Mesothelial cell of epicardium (in vitro differentiated cells): ENCODE measurements at places on chromosomes 6 and 20. TPM values are rescaled to one million over a fixed set of nuclear protein-coding genes. Genes with fewer than 3 reads are reported as not detected.

DNA sequence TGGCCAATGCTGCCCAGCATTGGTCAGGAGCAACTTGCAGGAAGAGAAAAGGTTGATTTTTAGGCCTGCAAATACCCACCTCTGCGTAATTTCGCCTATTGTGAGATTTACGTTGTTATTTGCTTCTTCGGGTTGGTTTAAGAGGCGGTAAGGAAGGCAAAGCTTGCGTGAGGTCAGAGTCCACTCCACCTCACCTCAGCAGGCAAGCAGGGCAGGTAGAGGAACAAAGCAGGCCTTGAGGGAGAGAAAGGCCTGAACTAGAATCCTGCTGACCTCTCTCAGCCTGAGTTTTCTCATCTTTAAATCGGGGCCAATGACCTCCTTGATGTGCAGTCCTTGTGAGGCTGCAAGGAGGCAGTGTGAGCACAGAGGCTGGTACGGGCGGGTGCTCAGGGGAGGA, 239.1 kb downstream of the CDC5L start:
- H3K4me1 ChIP-seq, result peaks cover 35% of the 10 kb centered on the region
- no peak overlapping the region for H3K27ac ChIP-seq
- no peak overlapping the region for H3K4me3 ChIP-seq
- no peak for DNase-seq
- H3K27me3 ChIP-seq, result peaks cover 6% of the 10 kb centered on the region
- no peaks in the 10 kb centered on the region for H3K36me3 ChIP-seq

DNA sequence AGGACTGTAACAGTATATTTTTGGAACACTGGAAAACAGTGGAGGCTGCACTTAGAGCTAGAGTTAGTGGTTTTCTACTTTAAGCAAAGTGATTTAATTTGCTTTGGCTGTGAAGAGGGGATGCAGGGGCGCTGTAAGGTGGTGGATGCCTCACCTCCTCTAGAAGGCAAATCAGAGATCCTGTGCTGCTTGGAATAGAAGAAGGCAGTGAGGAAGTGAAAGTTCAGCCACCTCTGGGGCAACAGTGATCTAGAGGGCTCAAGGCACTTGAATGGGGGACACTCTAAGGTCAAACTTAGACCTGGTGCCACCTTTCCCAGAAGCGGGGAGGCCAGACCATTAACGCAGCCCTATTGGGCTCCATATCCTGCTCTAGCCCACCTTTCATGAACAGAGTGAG, 19.0 kb upstream of the SNRPB2 start:
- no peak overlapping the region for H3K27ac ChIP-seq
- peaks cover 37% of the 10 kb centered on the region for H3K4me1 ChIP-seq
- peaks cover 1% of the 10 kb centered on the region for H3K36me3 ChIP-seq
- H3K4me3 ChIP-seq, result no peak overlapping the region
- no peak for DNase-seq

- H3K27ac ChIP-seq, result no peak overlapping the region
- DNase-seq, result no peak
- peaks cover 4% of the 10 kb centered on the region for H3K4me1 ChIP-seq
- peaks cover 18% of the 10 kb centered on the region for H3K36me3 ChIP-seq
- H3K27me3 ChIP-seq, result no peaks in the 10 kb centered on the region
Measured at GRCh38 chr6:90003941-90004340, 109.7 kb downstream of the GJA10 start.

DNA sequence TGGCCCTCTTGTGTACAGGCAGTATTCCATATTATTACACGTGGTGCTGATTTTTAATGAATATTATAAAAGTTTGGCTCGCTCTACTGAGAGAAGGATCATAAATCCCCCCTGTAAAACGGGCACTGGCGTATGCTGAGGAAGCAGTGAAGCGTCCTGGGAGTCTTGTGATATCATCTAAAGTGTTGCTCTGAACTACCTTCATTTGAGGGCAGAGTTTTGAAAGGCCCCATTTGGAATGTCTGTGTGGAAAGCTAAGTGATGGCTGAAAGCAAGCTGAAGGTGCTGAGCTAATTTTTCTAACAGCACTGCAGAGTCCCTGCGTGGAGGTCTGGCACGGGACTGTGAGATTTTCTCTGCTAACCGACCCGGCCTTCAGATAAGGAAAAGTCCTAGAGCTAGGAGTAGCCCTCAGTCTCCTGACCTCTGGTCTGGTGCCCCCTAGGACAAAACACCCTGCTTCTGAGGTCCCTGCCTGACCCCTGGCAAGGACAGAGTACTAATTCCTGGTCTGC, 1.3 kb upstream of the BACH2 start:
- no peaks in the 10 kb centered on the region for H3K36me3 ChIP-seq
- peak overlapping the region; percentile 87 for H3K27ac ChIP-seq
- H3K4me3 ChIP-seq, result peak overlapping the region; percentile 67
- no peak for DNase-seq
- peaks cover 7% of the 10 kb centered on the region for H3K27me3 ChIP-seq

GRCh38 chr20:58069796-58070663, 158.4 kb downstream of the ANKRD60 start:
- H3K27ac ChIP-seq, result no peak overlapping the region
- DNase-seq, result peak; percentile 11
- peaks cover 70% of the 10 kb centered on the region for H3K27me3 ChIP-seq

DNA sequence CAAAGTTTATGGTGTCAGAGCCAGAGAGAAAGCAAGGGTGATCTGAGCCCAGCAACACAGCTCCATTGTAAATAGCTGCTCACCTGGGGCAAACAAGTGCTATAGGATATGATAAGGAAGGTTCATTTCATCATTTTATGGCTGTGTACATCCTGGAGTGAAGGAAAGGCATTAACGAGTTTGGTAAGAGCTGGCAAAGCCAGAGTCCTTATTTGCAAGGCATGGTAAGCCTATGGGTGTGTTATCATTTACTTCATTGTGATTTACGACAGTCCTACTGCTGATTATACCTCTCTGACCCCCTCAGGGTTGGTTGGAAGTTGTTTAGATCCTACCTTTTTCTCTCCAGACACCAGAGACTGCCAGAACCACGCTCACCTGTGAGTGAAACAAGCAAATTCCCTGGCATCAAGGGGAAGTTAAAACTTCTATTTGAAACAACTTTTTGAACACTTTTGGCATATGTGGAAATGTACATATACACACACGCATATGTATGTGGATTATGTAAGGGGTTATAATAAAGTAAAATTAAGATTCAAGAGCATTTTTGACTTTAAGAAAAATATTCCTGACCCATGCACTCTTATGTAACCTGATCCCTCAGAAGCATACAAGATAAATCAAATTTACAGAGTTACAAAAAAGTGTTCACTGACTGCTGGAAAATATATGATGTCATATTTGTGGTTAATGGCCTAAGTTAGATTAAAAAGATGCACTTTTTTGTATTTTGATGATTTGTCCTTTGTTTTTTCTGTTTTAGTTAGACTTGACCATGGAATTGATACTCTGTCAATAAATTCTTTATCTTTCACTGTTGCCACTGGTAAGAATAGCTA, 40.4 kb upstream of the EDN1 start:
- H3K27ac ChIP-seq, result no peak overlapping the region
- H3K4me3 ChIP-seq, result no peak overlapping the region
- no peak for DNase-seq
- peaks cover 3% of the 10 kb centered on the region for H3K27me3 ChIP-seq

DNA sequence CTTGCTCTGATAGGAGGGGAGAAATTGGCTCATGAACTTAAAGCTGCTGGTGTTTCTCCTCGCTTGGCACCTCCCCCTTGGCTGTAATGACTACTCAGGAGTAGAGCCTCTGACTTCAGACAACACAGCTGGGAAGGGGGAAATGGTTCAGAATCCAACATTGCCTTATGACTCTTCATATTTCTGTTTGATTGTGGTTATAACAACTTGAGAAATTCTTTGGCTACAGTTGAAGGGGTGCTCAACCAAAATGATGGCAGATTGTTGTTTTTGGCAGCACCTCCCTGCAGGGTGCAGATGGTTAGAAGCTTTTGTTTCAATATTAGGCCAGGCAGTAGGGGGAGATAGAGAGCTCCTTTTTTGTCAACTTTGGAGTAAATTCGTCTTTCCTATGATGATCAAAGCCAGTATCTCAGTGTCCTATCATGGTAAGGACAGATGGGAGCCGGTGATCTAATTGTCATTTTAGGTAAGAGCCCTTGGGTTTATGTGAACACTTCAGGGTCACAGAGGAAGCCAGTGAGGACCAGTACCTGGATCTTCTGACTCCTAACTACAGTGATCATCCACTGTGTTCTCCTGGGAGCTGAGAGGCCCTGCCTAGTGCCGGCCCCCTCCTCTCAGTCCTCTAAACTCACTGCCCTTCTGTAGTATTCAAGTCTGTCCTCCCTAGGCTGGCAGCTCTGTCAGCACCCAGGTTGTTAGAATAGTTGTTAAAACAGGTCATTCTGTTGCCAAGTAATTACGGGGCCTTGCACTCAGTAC, 39.9 kb downstream of the RPRD1B start:
- H3K4me1 ChIP-seq, result peaks cover 29% of the 10 kb centered on the region
- peak overlapping the region; percentile 62 for H3K27ac ChIP-seq
- H3K36me3 ChIP-seq, result peaks cover 42% of the 10 kb centered on the region
- no peak overlapping the region for H3K4me3 ChIP-seq
- DNase-seq, result no peak

GRCh38 chr6:13908955-13909381, 15.8 kb upstream of the RNF182 start:
- peaks cover 6% of the 10 kb centered on the region for H3K4me1 ChIP-seq
- no peak overlapping the region for H3K27ac ChIP-seq
- peaks cover 19% of the 10 kb centered on the region for H3K27me3 ChIP-seq
- DNase-seq, result peak; percentile 27
- no peaks in the 10 kb centered on the region for H3K36me3 ChIP-seq

- no peaks in the 10 kb centered on the region for H3K36me3 ChIP-seq
- H3K27ac ChIP-seq, result no peak overlapping the region
- no peak for DNase-seq
- no peak overlapping the region for H3K4me3 ChIP-seq
- H3K27me3 ChIP-seq, result peaks cover 39% of the 10 kb centered on the region
Measured at GRCh38 chr20:46119028-46119546, 973 bp downstream of the CD40 start.

DNA sequence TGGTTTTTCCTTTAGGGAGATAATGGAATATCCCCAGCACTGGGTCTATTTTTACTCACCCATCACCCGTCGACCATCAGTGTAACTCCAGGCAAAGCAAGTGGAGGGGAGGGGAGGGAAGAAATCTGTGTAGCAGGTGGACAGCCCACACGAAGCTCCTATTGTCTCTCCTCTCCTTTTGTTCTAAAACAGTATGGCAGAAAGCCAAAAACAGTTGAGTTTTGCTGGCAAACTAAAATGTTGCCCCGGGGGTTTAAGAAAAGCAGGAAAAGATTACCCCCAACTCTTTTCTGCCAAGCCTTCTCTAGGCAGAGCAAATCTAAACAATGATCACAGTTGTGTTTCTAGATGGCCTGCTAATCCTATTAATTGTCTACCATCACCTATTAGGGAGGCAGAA, 89.7 kb downstream of the PREP start:
- H3K4me3 ChIP-seq, result no peak overlapping the region
- peaks cover 3% of the 10 kb centered on the region for H3K4me1 ChIP-seq
- peaks cover 34% of the 10 kb centered on the region for H3K36me3 ChIP-seq
- no peaks in the 10 kb centered on the region for H3K27me3 ChIP-seq
- no peak for DNase-seq
- H3K27ac ChIP-seq, result no peak overlapping the region

DNA sequence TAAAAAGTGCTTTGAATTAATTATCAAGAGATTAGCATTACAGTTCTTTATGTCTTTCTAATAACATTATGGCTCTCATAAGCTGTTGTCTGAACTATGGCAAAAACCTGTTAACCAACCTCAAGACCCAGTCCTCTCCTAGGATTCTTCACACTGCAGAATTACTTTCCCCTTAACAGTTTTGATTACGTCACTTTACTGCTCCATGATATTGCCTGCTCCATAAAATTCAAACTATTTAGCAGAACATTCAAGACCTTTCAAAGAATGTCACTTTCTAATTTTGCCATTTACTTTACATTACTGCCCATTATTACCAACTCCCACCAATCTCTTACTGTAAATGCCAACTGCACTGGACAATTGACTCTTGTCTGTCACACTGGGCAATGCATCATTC, 843.5 kb downstream of the PHF3 start:
- no peak for DNase-seq
- no peaks in the 10 kb centered on the region for H3K36me3 ChIP-seq
- H3K4me3 ChIP-seq, result no peak overlapping the region
- no peaks in the 10 kb centered on the region for H3K27me3 ChIP-seq
- H3K4me1 ChIP-seq, result no peaks in the 10 kb centered on the region

DNA sequence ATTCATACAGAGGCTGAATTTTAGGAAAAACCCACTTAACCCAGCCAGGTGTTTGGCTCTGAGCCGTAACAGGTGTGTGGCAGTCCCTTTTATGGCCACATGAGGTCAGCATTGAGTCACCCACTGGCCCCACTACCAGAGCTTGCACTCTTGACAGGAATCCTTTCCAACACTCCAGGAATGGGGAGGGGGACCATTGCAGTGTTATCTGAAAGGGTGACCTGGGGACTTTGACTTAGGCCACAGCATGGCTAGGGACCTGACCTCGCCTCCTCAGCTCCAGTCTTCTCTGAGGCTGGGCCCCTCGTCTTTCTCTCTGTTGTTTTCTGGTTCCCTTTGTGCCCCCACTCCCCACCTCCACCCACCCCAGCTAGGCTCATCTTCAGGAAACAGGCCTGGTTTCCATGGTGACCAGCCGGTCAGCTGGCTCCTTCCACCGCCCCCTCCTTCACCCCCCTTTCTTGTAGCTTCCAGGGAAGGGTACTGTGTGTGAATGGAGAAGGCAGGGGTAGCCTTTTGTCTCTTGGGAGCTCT, 2.1 kb upstream of the TMEM151B start:
- H3K27ac ChIP-seq, result no peak overlapping the region
- peaks cover 23% of the 10 kb centered on the region for H3K4me1 ChIP-seq
- H3K27me3 ChIP-seq, result peaks cover 55% of the 10 kb centered on the region
- H3K36me3 ChIP-seq, result no peaks in the 10 kb centered on the region
- H3K4me3 ChIP-seq, result no peak overlapping the region

DNA sequence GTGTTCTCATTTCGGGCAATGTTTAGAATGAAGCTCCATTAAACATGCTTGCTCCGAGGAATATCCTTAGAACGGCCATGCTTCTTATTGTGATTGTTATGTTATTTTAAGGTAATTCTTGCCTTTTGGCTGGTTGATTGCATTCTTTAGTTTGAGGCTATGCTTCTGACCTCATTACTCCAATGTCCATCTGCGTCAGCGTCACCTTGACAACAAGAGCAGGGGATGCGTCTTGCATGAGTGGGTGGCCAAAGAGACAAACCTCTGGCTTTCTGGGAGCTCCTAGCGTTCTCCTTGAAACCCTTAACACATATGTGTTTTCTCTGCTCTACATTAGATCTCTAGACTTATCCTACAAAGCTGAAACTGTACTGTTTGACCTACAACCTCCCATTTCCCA, 184.3 kb downstream of the THBS2 start:
- no peaks in the 10 kb centered on the region for H3K36me3 ChIP-seq
- no peak overlapping the region for H3K27ac ChIP-seq
- H3K4me1 ChIP-seq, result peaks cover under 1% of the 10 kb centered on the region
- H3K27me3 ChIP-seq, result no peaks in the 10 kb centered on the region
- H3K4me3 ChIP-seq, result no peak overlapping the region

The EPB41L2 gene
- total RNA-seq, result 62.8 to 67.6 TPM (median 66.3 TPM) in 3 replicates

The GMPR gene
- total RNA-seq, result 4.0 to 5.2 TPM (median 4.3 TPM) in 3 replicates

The PDYN gene
- not detected in 3 replicates for total RNA-seq

The LY6G6F gene
- total RNA-seq, result not detected in 3 replicates

The SNRNP48 gene
- 11.9 to 14.2 TPM (median 13.0 TPM) in 3 replicates for total RNA-seq
